ENCODE measurements at places on chromosomes 5 and 9. TPM values are rescaled to one million over a fixed set of nuclear protein-coding genes. Genes with fewer than 3 reads are reported as not detected.

Gene CACNA1B
- under 0.01 TPM for total RNA-seq

Gene ENTREP1
- total RNA-seq = 1.3 TPM

Gene IFNA13
- not detected for total RNA-seq

Gene HTR4
- total RNA-seq = not detected

Gene ZNF879
- total RNA-seq = 5.6 TPM

Gene GRIN1
- total RNA-seq = 0.09 TPM

Gene CAMK4
- 4.9 TPM for total RNA-seq

Gene CWC27
- total RNA-seq = 18.5 TPM
